ENCODE measurements at places on chromosomes 12 and 14.

- DNase-seq, result peak; percentile 81
Observed at GRCh38 chr12:105705765-105706164, 375.3 kb downstream of the C12orf75 start.

GRCh38 chr14:39342768-39343167, 89.5 kb downstream of the FBXO33 start:
- no peak for DNase-seq

GRCh38 chr12:78101113-78101876, 270.6 kb downstream of the NAV3 start:
- DNase-seq, result no peak

DNA sequence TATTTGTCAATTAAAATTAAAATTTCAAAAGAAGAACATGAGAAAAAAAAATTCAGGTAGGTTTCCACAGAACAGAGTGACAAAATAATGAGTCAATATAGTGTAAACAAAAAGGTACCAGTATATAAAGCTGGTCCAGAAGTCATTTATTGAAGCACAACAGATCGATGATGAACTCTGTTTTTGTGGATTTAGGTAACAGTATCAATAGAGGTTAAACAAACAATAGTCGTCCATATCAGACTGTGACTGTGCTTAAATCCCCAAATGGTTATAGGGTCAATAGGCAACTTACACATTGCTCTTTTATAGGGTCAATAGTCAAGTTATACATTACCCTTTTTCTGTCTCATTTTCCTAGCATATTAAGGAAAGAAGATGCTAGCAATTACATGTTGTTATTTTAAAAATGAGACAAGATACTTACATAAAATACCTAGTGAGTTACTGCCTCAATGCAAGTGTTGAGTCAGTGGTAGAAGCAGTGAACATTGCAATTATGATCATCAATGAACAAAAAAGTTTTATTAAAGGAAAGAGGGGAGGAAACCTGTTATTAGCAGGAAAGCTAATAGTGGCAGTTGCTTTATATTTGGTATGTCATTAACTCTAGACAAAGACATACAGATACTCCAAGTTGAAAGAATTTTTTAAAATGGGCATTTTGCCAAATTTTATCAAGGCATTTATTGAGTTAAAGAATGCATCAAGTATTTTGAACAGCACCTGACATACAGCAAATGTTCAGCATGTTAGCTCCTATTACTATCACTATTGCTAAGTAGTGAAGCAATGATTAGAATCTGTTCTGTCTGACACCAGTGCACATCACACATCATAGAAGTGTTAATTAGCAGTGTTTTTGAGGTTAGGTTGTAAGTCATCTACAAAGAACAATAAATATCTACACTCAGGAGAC, 102.9 kb downstream of the CCER1 start:
- no peak for DNase-seq

DNA sequence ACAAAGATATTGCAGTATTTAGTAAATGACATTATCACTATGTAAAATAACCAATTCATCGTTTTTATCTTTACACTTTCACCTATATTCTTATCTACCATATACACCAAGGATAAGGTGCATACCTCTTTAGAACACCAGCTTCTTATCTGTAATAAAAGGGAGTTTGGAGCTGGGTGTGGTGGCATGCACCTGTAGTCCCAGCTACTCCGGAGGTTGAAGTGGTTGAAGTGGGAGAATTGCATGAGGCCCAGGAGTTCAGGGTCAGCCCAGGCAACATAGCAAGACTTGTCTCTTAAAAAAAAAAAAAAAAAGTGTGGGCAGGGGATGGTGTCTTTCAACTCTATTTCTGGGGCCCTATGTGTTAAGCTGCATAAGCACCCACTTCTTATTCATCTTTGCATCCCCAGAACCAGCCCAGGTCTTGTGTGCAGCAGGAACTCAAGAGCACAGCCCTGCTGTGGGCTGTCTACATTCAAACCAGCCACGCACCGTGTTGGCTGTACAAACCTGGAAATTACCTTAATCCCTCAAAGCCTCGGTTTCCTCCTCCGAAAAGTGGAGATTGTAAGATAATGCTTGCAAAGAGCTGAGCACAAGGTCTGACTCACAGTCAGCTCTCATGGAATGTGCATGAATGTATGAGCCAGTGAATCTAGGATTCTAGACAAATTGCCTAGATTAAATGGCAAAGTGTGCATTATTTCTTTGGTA, 256.6 kb upstream of the FOXN3 start:
- DNase-seq, result peak; percentile 35

- DNase-seq, result no peak
Observed at GRCh38 chr12:22325218-22325617, 9.3 kb downstream of the ST8SIA1 start.

GRCh38 chr12:26331960-26332359, 136.6 kb downstream of the SSPN start:
- no peak for DNase-seq

GRCh38 chr14:23562822-23563472, 4.6 kb downstream of the AP1G2 start:
- peak; percentile 53 for DNase-seq

DNA sequence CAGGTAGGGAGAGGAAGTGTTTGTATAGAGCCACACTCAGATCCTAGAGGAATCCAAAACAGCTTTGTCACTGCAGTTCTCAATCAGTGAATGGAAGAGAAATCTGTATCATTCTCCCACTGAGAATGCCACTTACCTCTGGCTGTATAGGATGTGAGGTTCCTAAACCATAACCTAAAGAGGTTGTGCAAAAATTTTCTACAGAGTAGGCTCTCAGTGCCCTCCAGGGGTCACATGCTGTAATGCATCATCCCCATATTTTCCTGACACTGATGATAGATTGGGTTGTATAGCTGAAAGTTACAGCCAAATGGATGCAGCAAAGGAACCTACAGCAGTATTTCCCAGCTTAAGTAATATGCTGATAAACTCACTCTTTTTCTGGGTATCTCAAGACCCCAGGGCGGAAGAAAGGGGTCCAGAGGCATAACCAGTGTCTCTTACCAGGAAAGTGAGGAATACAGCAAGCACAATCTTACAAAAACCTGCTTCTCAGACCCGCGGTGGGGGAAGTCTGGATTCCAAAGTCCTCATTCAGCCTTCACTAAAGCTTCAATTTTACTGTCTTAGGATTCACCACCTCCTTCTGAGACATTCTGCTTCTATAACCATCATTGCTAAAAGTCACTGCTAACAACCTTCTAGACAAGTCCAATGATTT, 3.8 kb downstream of the BCDIN3D start:
- DNase-seq, result peak; percentile 54

DNA sequence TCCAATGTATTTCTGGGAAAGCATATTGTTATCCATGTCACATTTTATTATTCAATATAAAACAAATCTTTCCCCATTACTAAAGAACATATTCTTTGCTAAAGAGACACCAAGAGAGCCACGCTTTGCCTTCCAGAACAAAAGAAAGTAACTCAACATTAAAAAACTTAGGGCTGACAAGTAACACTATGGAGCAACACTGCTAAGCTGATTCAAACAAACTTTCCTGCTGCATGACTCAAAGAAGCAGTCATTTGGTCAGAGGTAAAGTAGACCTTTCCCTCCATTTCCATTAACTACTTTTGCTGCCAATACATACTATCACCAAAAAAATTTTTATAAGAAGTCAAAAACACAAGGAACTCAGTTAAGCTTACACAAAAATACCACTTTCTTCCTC, 83.0 kb downstream of the DENND5B start:
- DNase-seq, result no peak

- no peak for DNase-seq
Observed at GRCh38 chr14:97414718-97415098, 617.5 kb downstream of the VRK1 start.

GRCh38 chr14:101018561-101019290, 115.2 kb upstream of the RTL1 start:
- no peak for DNase-seq

- no peak for DNase-seq
Observed at GRCh38 chr14:101056446-101056845, 152.9 kb upstream of the RTL1 start.

- no peak for DNase-seq
Observed at GRCh38 chr14:106489112-106489881, 962.9 kb downstream of the TMEM121 start.

DNA sequence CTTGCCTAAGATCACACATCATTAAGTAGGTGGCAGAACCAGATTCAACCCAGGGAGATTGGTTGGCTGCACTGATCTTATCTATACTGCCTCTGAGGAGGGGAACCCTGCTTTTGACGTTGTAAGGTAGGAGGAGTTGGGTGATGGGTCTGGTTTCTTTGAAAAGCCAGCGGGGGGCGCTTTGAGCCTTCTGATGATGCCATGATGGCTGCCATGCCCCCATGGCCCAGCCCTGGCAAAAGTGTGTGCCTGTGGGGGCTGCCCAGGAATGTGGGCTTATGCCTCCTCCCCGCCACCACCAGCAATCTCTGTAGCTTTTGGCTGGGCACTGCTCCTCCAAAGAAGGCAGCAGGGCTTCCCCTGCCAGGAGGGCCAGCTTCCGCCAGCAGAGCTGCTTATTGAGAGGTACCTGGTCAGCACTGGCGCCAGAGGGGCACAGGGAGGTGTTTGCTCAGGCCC, 224.3 kb downstream of the SLC41A2 start:
- peak; percentile 30 for DNase-seq

- DNase-seq, result peak; percentile 66
Observed at GRCh38 chr12:20483776-20484175, 115.4 kb downstream of the PDE3A start.

DNA sequence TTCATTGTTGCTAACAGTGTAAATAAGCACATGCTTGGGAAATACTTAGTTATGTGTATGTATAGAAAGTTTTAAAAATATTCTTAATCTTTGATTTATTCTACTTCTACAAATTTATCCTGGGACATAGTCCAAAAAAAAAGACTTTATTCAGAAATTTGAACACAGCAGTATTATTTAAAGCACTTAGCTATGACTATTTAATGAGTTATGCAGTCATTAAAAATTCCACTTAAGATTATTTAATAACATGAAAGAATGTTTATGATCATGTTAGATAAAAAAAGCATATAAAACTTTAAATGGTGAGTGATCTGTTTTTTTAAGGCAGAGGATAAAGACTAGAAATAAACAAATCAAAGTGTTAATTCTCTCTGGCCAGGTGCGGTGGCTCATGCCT, 78.3 kb downstream of the BAZ1A start:
- DNase-seq, result no peak

- DNase-seq, result no peak
Observed at GRCh38 chr14:98826618-98827017, 445.4 kb downstream of the BCL11B start.

DNA sequence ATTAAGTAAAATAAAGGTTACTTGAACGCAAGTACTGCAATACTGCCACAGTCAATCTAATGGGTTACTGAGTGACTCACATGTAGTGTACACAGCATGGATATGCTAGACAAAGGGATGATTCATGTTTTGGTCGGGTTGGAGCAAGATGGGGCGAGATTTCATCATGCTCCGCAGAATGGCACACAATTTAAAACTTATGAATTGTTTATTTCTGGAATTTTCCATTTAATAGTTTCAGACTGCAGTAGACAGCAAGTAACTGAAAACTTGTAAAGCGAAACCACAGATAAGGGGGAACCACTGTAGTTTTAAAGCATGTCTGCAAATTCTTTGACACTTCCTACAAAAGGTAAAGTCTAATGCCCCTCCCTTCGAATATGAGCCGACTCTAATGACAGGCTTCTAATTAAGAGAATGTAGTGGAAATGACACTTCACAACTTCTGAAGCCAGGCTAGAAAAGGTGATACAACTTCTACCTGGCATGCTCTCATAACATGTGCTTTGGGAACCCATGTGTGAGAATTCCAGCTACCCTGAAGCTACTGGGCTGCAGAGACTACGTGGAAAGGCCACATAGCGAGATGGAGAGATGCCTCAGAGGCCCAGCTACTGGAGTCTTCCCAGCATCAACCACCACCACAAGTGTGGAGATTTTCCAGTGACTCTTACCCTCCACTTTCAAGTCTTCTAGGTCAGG, 13.9 kb upstream of the TCP11L2 start:
- peak; percentile 96 for DNase-seq

DNA sequence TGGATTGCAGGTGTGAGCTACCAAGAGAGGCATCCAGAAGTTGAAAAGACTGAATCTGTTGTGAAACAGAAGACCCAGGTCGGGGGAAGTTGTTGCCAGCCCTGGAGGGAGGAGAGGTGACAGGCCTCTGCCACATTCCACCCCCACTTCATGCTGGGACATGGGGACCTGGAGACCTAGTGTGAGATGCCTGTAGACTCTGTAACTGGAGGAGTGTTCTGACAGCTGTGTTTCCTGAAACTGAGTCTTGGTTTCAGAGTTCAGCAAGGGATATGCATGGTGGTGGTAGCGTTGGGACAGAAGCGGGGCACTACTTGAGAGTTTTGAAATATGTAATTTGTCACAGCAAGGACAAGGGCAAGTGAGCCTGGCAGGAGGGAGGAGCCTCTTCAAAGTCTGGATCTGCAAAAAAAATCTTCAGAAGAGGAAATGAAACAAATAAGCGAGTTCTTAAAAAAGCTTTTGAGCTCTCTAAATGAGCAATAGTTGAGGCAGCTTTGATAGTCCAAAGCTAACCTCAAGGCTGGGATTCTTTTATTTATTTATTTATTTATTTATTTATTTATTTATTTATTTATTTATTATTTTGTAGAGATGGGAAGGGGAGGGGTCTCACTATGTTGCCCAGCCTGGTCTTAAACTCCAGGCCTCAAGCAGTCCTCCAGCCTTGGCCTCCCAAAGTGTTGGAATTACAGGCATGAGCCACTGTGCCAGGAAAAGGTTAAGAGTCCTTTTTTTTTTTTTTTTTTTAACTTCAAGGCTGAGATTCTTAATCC, 58.9 kb upstream of the EEA1 start:
- no peak for DNase-seq

DNA sequence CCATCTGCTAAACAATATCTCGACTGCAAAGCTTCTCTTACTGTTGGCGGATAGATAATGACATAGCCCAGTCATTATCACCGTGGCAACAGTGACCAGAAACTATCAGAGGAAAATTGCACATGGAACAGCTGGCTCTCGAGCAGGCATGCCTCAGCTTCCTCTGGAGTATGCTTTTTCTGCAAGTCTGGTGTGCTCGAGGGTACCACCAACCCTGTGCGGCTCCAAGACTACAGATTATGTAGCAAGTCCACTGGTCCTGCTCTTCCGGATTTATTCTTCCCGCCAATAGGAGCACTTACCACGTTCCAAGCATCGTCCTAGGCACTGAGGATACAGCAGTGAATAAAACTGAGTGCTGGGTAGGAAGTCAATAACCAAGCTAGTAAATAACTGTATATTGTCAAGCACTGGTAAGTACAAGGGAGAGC, 1.4 kb upstream of the GLRX5 start:
- peak; percentile 50 for DNase-seq

- DNase-seq, result peak; percentile 9
Observed at GRCh38 chr12:13376610-13377373, 180.3 kb downstream of the EMP1 start.
